ENCODE measurements at places on chromosomes 5 and 9. TPM values are rescaled to one million over a fixed set of nuclear protein-coding genes. Genes with fewer than 3 reads are reported as not detected.

The NTRK2 gene
- total RNA-seq: not detected

The GRIN1 gene
- not detected for total RNA-seq

The DPYSL3 gene
- total RNA-seq: not detected

The SHLD3 gene
- total RNA-seq: 8.1 TPM

The PDZD2 gene
- total RNA-seq: not detected

The TRPM3 gene
- total RNA-seq: not detected

The VLDLR gene
- 3.4 TPM for total RNA-seq

The SCGB3A2 gene
- not detected for total RNA-seq

The IRX1 gene
- not detected for total RNA-seq

The LCN12 gene
- 3.4 TPM for total RNA-seq

The TMEM38B gene
- 26.0 TPM for total RNA-seq

The KIF12 gene
- 1.8 TPM for total RNA-seq

The PCBD2 gene
- 12.0 TPM for total RNA-seq

The COL23A1 gene
- total RNA-seq: not detected

The NR6A1 gene
- 31.5 TPM for total RNA-seq

The SPEF2 gene
- total RNA-seq: 2.4 TPM

The MLANA gene
- total RNA-seq: 0.11 TPM

The OLFML2A gene
- total RNA-seq: not detected

The IL33 gene
- not detected for total RNA-seq

The SELENOP gene
- total RNA-seq: 1,895 TPM

The PRLR gene
- 22.2 TPM for total RNA-seq

The ELP1 gene
- 437 TPM for total RNA-seq

The DMGDH gene
- total RNA-seq: 7.9 TPM

The NUTM2F gene
- 0.07 TPM for total RNA-seq

The ZFP62 gene
- 19.4 TPM for total RNA-seq

The PDE4D gene
- 12.2 TPM for total RNA-seq

The GAPT gene
- total RNA-seq: not detected

The SPINK6 gene
- total RNA-seq: not detected

The RGS3 gene
- total RNA-seq: 26.7 TPM

The PCDHA4 gene
- total RNA-seq: not detected

The FREM1 gene
- total RNA-seq: 33.6 TPM

The NMUR2 gene
- not detected for total RNA-seq

The ZFP2 gene
- 0.27 TPM for total RNA-seq

The TSPAN17 gene
- 10.1 TPM for total RNA-seq

The BTNL8 gene
- not detected for total RNA-seq

The SLC23A1 gene
- total RNA-seq: 3.6 TPM

The FOXD4L4 gene
- total RNA-seq: 0.38 TPM

The CCDC192 gene
- total RNA-seq: not detected

The PCDHA1 gene
- not detected for total RNA-seq

The PCDHGA12 gene
- total RNA-seq: 0.13 TPM

The RORB gene
- total RNA-seq: not detected

The ACTBL2 gene
- total RNA-seq: not detected

The ENTPD8 gene
- total RNA-seq: 0.21 TPM

The FBP2 gene
- not detected for total RNA-seq

The OR1J2 gene
- total RNA-seq: not detected

The DMRT2 gene
- not detected for total RNA-seq

The HRCT1 gene
- total RNA-seq: not detected

The TNC gene
- not detected for total RNA-seq

The CARD6 gene
- total RNA-seq: 1.4 TPM

The SLC6A7 gene
- not detected for total RNA-seq

The UGT3A1 gene
- not detected for total RNA-seq

The LCN15 gene
- total RNA-seq: 0.29 TPM

The DELE1 gene
- 46.5 TPM for total RNA-seq

The PCDHAC2 gene
- not detected for total RNA-seq

The GRM6 gene
- total RNA-seq: not detected

The DMRT3 gene
- not detected for total RNA-seq

The CDC20B gene
- not detected for total RNA-seq
